Ecto neural progenitor cell (in vitro differentiated cells): ENCODE measurements at places on chromosomes 6 and 20.

- DNase-seq, result no peak
These were observed 234.3 kb downstream of the PLCB1 start for GRCh38 chr20:8366303-8366923.

DNA sequence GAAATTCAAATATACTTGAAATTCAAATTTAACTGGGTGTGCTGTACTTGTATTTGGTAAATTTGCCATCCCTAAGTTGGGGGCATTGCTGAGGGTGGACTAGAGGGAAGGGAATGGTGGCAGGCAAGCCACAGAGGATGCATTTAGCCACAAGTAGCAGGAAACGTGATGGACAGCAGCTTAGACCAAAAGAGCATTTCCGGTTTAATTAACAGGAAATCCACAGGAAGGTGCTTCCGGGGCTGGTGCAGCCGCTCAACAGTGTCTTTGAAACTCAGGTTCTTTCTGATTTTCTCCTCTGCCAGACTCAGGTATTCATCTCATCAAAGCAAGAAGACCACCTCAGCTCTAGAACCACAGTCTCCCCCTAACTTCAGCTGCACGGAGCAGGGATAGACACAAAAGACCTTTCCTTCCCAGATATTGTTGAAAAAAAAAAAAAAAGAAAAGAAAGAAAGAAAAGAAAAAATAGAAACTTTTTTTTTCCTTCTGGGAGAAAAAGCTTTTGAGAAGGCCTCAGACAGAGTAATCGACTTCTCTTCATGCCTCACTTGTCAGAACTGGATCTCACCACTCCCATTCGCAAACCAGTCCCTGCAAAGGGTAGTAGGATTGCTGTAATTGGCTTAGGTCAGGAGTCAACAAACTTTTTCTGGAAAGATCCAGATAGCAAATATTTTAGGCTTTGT lies 8.0 kb upstream of the BCAS1 start:
- no peak for DNase-seq

DNA sequence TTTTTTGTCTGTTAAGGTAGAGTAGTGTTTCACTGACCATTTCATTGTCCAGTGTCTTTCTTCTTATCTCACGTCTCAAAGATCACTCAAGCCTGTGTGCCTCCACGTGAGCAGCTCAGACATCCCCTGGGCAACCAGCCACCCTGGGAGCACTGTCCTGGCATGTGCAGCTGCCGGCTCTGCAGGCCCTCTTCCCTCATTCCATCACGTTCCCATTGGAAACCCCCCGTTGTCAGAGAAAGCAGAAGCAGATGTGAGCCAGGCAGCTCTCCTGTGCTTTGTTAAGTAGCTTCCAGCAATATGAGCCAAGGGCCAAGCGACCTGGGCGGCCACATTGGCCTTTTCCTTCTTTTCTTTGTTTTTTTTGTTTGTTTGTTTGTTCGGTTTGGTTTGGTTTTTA lies 233.2 kb upstream of the SYNDIG1 start:
- DNase-seq, result peak; percentile 57

GRCh38 chr20:37294262-37294981 lies 5.0 kb downstream of the MANBAL start:
- DNase-seq, result no peak

DNA sequence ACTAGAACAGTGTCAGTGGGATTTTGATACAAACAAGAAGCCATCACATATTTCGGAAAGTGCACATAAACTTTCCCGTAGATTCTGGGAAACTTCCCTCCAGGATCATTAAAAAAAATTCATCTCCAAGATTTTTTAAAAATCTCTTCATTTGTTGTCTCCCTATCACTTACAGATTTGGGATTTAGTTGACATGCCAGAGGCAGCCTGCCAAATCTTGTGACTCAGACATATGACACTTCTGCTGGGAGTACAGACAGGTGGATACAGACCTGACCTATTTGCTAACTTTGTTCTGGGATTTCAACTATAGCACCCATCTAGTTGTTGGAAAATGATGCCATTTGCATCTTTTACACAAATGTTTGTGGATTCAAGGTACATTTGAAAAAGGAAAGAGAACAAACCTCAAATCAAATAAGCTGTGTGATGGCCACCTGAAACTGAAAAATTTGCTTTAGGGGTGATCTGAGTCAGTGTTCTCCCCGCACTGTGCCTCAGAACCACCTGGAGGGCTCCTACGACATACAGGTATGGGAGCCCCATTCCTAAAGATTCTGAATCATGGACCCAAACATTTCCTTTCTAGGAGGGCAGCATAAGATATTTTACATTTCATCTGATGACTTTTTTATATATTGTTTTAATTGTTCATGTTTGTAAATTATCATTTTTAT lies 21.9 kb upstream of the CD2AP start:
- no peak for DNase-seq
